WTC11 (cell line): ENCODE measurements at places on chromosomes 13 and 19. TPM values are rescaled to one million over a fixed set of nuclear protein-coding genes. Genes with fewer than 3 reads are reported as not detected.

DNA sequence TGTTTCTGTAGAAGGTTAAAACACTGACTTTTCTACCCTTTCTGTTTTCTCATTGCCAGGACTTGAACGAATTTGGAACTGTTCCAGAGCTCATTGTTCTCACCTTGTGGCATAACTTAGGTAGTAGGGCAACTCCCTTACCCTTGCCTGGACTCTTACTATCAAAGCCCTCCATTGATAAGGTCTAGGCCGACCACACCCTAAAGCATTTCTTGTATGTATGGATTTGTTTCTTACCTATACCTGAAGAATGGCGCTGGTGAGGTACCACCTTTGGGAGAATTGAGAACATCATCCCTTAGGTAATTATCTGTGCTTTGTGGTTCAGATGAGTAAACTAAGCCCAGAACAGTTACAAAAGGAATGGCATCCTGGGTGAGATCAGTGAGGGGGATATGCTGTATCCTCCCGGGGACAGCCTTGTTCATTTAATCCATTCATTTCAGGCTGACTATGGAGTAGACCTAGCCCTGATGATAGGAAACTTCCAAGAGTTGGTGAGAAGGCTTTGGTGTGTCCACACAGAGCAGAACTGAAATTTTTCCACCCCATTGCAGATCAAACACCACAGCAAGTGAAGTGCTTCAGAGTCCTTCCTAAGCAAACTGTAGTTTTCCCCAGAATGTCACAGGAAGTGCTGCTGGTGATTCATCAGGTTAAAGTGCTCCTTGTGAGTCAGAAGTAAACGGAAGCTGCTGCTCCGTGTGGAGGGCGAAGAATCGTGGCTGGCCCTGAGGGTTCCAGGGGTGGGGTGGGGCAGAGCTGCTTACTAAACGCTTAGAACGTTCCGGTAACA lies 113.0 kb downstream of the TEX26 start:
- no peak overlapping the region for H3K27ac ChIP-seq
- H3K27me3 ChIP-seq: no peaks in the 10 kb centered on the region; the same call in 1 of the 2 replicates
- H3K4me1 ChIP-seq: peaks cover 5% of the 10 kb centered on the region; the same call in 1 of the 2 replicates

- H3K4me1 ChIP-seq: peaks cover 18% of the 10 kb centered on the region
- DNase-seq: no peak
- H3K36me3 ChIP-seq: peaks cover 35% of the 10 kb centered on the region
- H3K27me3 ChIP-seq: no peaks in the 10 kb centered on the region
These were observed 5.7 kb downstream of the ZNF574 start for GRCh38 chr19:42081584-42082203.

DNA sequence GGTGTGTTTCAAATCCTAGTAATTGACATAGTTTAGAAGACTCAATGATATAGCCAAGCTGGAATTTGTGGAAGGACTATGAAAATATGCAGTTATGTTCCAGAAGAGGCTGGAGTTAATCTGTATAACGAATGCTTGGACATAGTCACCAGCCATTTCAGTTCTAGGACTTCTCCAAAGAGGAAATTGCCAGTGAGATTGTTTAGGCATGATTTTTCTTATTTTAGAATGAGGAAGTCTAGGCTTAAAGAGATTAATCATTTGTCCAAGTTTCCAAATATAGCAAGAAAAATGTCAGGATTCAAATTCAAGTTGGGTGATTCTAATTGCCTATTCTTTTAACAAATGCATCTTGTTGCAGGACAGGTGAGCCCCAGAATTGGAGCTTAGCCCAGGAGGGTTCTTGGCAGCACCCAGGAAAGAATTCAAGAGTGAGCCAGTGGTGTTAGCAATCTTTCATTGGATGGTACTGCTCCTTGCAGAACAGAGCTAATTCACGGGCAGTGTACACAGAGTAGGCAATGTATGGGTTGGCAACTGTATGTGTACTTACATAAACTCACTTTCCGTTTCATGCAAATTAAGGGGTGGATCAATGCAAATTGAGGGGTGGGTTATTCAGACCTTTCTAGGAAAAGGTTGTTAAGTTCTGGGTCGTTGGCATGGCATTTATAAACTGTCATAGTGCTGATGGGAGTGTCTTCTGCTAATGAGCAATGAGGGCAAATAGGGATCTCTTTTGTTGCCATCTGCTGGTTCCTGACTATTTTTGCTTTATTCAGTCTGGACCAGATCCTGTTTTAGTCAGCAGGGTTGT lies 763.1 kb upstream of the SLITRK1 start:
- H3K27ac ChIP-seq: 0 out of 2 replicates have a peak overlapping the region, but pooled peaks have one; percentile 20
- H3K4me3 ChIP-seq: no peak overlapping the region
- peaks cover 30% of the 10 kb centered on the region for H3K4me1 ChIP-seq
- no peaks in the 10 kb centered on the region for H3K27me3 ChIP-seq

The OSCAR gene
- total RNA-seq: 1.7 to 2.7 TPM (median 2.3 TPM) in 3 replicates

The AXL gene
- total RNA-seq: 25.0 to 27.3 TPM (median 27.0 TPM) in 3 replicates
